A172 (cell line): ENCODE measurements at places on chromosomes 1 and 21.
A peak's percentile ranks its signal among the peaks of the same experiment; 100 is the strongest.

DNA sequence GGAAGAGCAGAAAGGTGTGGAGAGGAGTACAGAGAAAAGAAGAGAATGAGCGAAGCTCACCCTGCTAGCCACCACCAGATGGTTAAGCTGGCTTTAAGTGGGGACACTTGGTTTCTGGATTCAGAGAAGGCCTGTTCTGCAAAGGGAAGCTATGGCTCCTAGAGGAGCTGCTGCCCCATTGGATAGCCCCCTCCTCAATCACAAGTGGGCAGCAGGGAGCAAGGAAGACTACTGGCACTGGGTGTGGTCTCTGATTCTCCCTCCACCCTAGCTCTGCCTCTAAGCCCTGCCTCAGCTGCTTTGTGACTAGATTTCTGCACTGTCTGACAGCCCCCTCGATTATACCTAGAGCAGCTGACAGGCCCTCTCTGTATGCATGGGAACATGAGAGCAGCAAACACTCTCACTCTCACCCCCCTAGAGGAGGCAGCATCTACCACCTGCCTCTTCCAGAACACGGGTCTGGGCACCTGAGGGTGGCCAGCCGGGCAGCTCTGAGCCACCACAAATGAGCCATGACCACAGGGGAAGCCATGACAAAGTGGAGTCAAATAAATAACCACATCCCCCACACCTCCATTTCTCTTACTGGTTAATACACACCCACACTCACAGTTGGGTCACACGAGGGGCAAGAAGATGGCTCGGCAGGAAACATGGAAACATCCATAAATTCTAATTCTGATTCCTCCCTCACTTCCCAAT is 13.6 kb downstream of the PLEKHA6 start:
- DNase-seq, result no peak

DNA sequence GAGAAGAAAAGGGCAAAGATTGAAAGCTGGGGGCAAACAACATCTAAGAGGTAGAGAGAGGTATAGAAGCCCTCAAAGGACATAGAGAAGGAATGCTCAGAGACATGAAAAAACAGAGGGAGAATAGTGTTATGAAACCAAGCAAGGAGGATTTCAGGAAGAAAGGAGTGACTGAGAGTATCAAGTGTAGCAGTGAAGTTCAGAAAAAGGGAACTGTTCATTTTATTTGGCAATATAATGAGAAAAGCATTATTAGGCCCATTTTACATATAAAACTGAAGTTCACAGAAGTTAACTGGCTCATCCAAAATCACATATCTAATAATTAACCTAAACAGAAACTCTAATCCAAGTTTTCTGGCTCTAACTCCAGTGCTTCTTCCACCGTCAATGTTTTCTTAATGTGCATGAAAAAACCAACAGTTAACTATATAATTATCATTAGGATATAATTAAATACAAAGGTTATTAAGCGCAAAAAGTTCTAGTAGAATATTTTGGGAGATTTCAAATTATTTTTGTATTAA is 17.7 kb downstream of the NEXN start:
- DNase-seq, result no peak

DNA sequence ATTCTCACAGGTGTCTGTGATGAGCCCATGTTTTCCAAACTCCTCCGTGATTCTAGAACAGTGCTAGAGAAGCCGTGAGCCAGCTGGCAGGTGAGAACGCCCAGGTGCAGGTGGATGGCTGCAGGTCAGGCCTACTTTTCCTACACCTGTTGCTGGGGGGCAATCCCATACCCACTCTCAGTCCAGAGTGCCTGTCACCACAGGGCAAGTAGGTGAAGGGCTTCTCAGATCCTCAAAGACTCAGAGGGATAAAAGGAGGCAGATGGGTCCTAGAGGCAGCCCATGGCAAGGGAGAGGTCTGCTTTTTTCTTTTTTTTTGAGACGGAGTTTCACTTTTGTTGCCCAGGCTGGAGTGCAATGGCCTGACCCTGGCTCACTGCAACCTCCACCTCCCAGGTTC is 50.7 kb upstream of the H6PD start:
- DNase-seq, result no peak

DNA sequence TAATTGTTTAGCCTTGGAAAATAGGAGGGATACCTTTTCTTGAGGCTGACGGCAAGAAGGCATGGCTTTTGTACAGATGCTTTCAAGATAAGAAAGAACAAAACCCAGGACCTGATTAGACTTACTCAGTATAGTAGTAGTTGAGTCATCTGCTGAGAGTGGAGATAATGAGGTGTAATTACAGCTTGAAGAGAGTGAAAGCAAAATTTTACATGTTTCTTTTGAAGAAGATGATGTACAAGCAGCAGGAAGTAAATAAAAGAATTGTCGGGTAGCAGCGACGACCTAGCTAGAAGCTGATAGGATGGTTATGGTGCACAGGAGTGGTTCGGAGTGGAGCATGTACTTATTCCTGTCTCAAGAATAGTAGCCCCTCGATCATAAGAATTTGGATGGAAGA is 6.6 kb downstream of the ANGPTL1 start:
- peak; percentile 40 for DNase-seq

- no peak for DNase-seq
These were observed 182.3 kb upstream of the GREM2 start for GRCh38 chr1:240794046-240794843.

DNA sequence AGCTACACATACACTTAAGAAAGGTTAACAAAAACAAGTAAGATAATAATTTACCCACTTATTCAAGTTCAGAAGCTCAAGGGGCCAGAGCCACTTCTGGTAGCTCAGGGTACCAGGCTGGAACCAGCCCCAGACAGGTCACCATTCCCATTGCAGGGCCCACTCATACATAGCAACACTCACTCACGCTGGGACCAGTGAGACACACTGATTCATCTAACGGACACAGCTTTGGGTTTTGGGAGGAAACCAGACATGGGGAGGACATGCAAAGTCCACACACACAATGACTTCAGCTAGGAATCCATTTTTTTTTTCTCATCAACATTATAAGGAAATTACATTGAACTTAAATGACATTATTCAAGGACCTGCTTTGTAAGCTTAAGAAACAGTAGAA is 169.1 kb downstream of the ZC3H11B start:
- DNase-seq, result no peak
